ENCODE measurements at places on chromosomes 16 and 17. TPM values are rescaled to one million over a fixed set of nuclear protein-coding genes. Genes with fewer than 3 reads are reported as not detected.

KRT25 gene
- 0.39 TPM for total RNA-seq

SOCS1 gene
- 7.4 TPM for total RNA-seq

CDRT15 gene
- not detected for total RNA-seq

SHBG gene
- not detected for total RNA-seq

DNA sequence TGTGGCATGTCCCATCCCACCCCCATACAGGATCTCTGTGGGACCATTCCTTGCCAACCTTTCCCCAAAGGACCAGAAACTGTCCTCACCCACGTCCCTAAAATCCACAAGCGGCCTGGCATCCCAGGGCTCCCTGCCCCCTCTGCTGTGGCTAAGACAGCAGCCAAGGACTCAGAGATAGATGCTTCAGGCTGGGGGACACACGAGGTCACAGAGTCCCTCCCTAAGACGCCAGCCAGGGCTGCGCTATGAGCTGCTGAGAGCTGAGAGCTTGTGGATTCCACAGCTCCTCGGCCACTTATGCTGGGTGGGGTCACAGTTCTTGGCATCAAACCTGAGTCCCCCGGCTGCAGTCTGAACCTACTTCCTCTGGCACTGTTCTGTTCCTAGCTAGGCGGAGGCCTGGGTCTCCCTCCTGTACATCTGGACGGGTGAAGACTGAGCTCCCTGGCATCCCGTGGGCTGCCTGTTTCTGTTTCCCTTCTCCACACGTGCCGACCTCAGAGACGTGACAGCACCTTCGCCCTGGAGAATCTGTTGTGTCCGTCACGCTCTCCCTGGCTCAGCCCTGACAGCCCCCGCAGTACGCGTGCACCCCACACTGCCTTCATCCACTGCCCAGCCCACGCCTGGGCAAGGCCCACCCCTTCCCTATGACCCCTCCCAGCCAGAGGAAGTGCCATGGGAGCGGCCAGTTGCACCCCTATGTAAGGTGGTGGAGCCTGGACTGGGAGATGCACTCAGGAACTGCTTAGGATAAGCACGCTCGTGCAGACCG lies 61.2 kb downstream of the ENGASE start:
- DNase-seq: no peak

- no peak for DNase-seq
Observed at GRCh38 chr16:19135896-19136438, 22.2 kb downstream of the ITPRIPL2 start.

- DNase-seq: no peak
Observed at GRCh38 chr17:57926723-57927047, 28.5 kb downstream of the CUEDC1 start.

DNA sequence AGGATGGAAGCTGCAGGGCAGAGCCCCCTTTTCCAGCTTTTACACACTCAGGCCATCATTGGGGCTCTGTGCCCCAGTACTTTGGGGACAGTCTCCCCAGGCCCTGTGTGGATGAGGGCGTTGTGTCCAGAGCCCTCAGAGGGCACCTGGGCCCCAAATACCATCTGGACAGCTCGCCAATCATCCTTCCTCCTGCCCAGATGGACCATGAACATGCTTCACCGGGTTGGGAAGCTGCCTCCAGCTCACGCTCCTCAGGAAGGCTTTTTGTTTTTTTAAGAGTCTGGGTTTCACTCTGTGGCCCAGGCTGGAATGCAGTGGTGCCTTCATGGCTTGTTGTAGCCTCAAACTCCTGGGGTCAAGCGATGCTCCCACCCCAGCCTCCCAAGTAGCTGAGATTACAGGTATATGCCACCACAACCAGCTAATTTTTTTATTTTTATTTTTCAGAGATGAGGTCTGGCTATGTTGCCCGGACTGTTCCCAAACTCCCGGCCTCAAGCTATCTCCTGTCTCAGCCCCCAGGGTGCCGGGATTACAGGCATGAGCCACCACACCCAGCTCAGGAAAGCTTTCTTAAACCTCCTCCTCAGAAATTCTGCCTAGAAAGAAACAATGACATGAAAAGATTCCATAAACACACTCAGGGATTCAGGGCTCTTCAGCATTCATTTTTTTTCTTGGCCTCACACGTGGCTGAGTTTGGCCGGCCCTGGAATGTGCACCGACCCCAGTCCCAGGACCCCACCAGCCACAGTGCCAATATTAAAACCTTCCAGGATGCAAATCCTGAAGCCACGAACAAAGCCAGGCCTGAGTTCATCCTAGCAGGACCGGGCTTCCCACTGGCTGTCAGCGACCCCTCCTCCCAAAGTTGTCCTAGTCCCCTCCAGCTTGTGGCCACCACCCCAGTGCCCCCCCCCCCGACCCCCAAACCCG lies 27.4 kb upstream of the ZNF423 start:
- no peak for DNase-seq

- no peak for DNase-seq
Observed at GRCh38 chr17:17819111-17819510, 17.7 kb downstream of the SREBF1 start.

Data from tibial nerve (tissue), 4 donors.